Fibroblast of skin of abdomen (primary cell): ENCODE measurements at places on chromosomes 5 and 9.
A peak's percentile ranks its signal among the peaks of the same experiment; 100 is the strongest.

DNA sequence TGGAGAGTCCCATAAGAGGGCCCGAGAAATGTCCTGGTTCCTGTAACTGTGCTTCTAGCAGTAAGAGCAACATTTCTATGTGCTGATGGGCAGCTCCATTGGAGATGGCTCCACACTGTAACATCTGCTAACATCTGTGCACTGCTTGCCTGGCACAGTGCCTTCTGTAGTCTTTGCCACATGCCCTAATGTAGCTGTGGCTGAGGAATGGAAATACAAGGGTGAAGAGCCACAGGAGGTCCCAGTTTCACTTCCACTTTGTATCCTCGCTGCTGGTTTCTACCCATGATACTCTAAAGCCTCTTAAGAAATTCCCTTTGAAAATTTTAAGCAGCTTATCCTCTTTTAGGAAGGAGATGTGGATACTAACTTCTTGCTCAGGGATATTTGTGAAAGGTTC is 97.4 kb downstream of the HOMER1 start:
- DNase-seq: peak; percentile 13

GRCh38 chr5:51651476-51651875 is 268.2 kb downstream of the ISL1 start:
- no peak for DNase-seq

- DNase-seq: no peak
Measured at GRCh38 chr9:91163444-91163772, 198.3 kb downstream of the AUH start.

GRCh38 chr5:142439207-142439860 is 114.5 kb upstream of the SPRY4 start:
- peak; percentile 24 for DNase-seq

- no peak for DNase-seq
Measured at GRCh38 chr9:15200111-15200510, 106.9 kb downstream of the TTC39B start.

DNA sequence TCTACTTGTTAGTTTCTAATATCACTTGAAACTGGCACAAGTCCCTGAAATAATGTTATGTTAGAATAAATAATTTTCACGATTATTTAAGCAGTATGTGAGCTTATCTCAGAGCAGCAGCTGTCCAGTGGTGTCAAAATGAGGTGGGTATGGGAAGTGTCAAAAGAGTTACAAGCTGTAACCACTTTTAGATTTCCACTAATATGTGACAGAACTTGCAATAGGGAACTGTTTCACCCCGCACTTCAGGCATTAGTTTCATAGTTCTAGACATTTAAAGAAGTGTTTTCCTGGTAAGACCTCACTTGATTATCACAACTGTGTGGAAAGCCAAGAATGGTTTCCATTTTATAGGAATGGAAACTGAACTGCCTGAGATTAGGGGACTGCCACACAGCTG is 2.9 kb upstream of the ISCA1 start:
- no peak for DNase-seq

- no peak for DNase-seq
Measured at GRCh38 chr5:178372142-178372571, 139.6 kb upstream of the PHYKPL start.

DNA sequence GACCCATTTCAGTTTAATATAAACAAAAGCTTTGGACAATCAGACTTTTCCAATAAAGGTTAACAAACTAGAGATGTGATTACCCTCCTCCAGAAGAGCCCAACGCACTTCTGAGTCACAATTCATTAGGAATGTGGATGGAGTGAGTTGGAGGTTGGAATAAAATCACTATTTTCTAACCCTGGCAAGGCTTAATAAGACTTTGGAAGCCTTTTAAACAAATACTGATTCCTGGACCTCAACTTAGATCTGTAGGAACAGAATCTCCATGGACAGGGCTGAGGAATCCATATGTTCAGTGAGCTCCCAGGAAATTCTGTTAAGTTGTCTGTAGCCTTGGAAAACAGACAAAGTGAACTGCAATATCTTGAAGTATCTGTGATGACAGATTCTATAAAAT is 233.5 kb upstream of the ELL2 start:
- peak; percentile 63 for DNase-seq

- DNase-seq: no peak
Measured at GRCh38 chr5:133360693-133361472, 251.5 kb downstream of the FSTL4 start.

GRCh38 chr9:132156262-132156661 is 5.6 kb upstream of the NTNG2 start:
- no peak for DNase-seq

DNA sequence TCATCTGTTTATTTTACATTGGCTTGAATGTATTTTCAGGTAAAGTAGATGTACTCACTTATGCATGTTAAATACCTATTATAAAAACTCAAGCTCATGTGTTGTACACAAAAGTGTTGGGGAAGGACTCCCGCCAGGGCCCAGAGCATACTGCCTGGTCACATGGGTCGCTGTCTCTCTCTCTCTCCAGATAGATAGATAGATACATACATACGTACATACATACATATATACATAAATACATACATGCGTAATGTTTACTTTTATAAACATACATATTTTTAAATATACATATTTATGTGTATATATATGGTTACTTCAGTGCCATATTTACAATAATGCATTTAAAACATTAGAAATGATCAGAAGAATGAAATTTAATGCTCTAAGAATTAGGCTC is 24.7 kb downstream of the ASPN start:
- DNase-seq: no peak

DNA sequence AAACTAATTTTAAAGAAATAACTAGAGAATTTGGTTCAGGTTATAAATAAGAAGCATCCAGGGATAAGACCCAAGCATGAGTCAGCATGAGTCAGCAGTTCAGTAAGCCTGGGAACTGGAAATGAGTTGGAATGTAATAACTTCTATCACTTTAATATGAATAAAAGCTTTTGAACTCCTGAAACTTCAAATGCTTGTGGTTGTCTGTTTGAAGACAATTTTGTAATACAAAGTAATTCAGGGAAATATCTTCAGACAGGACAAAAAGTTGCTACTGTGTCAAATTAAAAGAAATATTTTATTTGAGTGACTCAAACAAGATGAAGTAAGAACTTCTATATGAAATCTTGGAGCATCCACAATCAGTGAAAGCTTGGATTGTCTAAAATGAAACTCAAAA is 331.2 kb upstream of the DAB2 start:
- peak; percentile 98 for DNase-seq
